ENCODE measurements at places on chromosomes 5 and 9.
A peak's percentile ranks its signal among the peaks of the same experiment; 100 is the strongest.

DNA sequence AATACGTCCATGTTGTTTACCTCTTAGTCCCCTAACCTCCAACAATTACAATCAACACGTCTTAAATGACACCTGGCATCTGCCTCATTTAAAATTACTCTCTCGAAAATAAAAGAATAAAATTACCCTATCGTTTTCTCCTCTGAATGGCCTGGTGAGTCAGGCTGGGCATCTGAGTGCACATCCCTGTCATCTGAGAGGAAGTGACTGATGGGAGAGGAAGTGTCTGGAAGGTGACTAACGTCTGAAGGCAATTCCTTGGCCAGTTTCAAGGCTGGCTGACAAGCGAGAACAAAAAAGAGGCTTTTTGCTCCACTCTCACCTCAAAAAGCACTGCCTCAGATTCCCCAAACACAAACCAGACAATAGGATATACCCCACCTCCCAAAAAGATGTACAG is 57.7 kb downstream of the MAPKAP1 start:
- H3K27me3 ChIP-seq = no peaks in the 10 kb centered on the region
- no peak for DNase-seq
- no peak overlapping the region for H3K27ac ChIP-seq
- no peak overlapping the region for H3K4me3 ChIP-seq
- peaks cover 41% of the 10 kb centered on the region for H3K4me1 ChIP-seq

DNA sequence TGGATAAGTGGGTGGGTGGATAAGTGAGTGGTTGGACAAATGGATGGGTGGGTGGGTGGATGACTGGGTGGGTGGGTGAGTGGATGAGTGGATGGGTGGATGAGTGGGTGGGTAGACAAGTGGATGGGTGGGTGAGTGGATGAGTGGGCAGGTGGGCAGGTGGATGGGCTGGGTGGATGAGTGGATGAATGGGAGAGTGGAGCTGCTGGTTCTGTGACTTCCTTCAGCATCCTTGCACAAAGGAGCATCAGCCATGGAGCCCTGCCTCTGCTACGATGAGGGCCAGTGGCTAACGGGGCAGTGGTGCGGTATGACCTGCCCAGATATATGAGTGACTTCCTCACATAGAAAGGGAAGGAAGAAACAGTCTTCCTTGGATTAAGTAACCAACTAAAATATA is 398.7 kb upstream of the IRX4 start:
- H3K4me1 ChIP-seq = no peaks in the 10 kb centered on the region
- H3K4me3 ChIP-seq = no peak overlapping the region
- no peaks in the 10 kb centered on the region for H3K36me3 ChIP-seq
- H3K27ac ChIP-seq = no peak overlapping the region

DNA sequence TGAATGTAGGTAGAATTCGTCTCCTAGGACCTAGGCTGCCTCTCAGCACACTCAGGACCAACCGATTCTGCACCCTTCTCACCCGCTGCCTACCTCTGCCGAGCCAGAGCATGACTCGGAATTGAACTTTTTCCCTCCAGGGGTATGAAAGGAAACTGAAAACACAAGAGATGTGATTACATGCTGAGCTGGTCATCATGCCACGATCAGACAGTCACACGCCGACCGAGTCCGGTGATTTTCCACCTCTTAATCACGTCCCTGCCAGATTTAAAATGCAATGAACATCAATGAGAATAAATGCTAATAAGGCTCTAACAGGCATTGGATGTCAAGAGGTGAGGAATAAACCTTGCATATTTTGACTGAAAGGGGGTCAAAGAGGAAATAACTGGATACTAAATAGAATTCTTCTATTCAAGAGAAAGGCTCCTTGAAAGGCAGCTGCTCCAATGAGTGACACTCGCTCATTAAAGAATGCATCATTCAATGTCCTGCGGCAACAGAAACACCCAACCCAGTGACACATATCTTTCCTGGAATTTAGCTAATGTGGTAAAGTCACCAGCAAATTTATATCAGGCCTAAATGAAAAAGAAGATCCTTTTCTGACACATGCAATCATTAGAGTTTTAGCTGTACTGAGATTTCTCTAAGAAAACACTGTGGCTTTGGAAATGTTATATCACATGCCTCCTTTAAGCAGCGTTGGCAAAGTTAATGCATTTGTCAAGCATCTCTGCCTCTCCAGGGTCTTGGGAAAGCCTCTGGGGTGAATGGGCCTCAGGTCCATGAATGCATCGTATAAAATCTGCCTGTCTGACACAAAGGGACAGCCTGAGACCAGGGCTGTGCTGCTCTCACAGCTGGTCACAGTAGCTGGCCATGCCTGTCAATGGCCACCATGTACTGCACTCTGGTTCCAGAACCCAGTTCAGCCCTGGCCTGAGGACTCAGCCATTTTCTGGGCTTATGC is 128.7 kb downstream of the SPOCK1 start:
- no peaks in the 10 kb centered on the region for H3K36me3 ChIP-seq
- no peak overlapping the region for H3K4me3 ChIP-seq
- H3K4me1 ChIP-seq = no peaks in the 10 kb centered on the region
- DNase-seq = no peak
- no peaks in the 10 kb centered on the region for H3K27me3 ChIP-seq

- H3K27me3 ChIP-seq = no peaks in the 10 kb centered on the region
- DNase-seq = no peak
- H3K4me1 ChIP-seq = peaks cover 34% of the 10 kb centered on the region
- no peaks in the 10 kb centered on the region for H3K36me3 ChIP-seq
Observed at GRCh38 chr5:72126796-72127195, 19.5 kb downstream of the MAP1B start.

- H3K4me1 ChIP-seq = no peaks in the 10 kb centered on the region
- DNase-seq = no peak
- H3K27me3 ChIP-seq = no peaks in the 10 kb centered on the region
- H3K27ac ChIP-seq = no peak overlapping the region
Observed at GRCh38 chr5:96775050-96775449, 32.7 kb downstream of the ERAP1 start.

GRCh38 chr5:132876020-132876759 is 2.7 kb downstream of the LEAP2 start:
- no peaks in the 10 kb centered on the region for H3K4me1 ChIP-seq
- no peak overlapping the region for H3K4me3 ChIP-seq
- H3K27ac ChIP-seq = no peak overlapping the region
- no peaks in the 10 kb centered on the region for H3K27me3 ChIP-seq
- no peak for DNase-seq
- H3K36me3 ChIP-seq = peaks cover 37% of the 10 kb centered on the region

- no peak for DNase-seq
- H3K36me3 ChIP-seq = no peaks in the 10 kb centered on the region
Observed at GRCh38 chr9:133919253-133920115, 72.6 kb downstream of the VAV2 start.

DNA sequence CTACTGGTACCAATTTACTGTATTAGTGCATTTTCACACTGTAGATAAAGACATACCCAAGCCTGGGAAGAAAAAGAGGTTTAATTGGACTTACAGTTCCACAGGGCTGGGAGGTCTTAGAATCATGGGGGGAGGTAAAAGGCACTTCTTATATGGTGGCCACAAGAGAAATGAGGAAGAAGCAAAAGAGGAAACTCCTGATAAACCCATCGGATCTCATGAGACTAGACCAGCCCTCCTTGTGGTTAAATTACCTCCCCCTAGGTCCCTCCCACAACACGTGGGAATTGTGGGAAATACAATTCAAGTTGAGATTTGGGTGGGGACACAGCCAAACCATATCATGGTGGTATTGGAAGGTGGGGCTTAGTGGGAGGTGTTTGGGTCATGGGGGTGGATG is 56.5 kb upstream of the SPDL1 start:
- no peak overlapping the region for H3K27ac ChIP-seq
- no peak overlapping the region for H3K4me3 ChIP-seq
- no peaks in the 10 kb centered on the region for H3K36me3 ChIP-seq
- no peak for DNase-seq

DNA sequence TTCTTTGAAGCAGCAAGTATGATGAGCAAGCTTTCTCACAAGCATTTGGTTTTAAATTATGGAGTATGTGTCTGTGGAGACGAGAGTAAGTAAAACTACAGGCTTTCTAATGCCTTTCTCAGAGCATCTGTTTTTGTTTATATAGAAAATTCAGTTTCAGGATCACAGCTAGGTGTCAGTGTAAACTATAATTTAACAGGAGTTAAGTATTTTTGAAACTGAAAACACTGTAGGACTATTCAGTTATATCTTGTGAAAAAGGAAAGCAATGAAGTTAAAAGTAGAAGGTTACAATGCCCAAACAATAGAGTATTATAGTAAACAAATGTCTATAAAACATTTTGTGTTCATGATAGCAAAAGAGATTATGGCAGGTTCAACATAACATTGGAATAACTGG is 88.6 kb downstream of the JAK2 start:
- DNase-seq = no peak
- H3K4me1 ChIP-seq = no peaks in the 10 kb centered on the region
- no peak overlapping the region for H3K4me3 ChIP-seq
- no peaks in the 10 kb centered on the region for H3K36me3 ChIP-seq
- no peak overlapping the region for H3K27ac ChIP-seq
- H3K27me3 ChIP-seq = no peaks in the 10 kb centered on the region

DNA sequence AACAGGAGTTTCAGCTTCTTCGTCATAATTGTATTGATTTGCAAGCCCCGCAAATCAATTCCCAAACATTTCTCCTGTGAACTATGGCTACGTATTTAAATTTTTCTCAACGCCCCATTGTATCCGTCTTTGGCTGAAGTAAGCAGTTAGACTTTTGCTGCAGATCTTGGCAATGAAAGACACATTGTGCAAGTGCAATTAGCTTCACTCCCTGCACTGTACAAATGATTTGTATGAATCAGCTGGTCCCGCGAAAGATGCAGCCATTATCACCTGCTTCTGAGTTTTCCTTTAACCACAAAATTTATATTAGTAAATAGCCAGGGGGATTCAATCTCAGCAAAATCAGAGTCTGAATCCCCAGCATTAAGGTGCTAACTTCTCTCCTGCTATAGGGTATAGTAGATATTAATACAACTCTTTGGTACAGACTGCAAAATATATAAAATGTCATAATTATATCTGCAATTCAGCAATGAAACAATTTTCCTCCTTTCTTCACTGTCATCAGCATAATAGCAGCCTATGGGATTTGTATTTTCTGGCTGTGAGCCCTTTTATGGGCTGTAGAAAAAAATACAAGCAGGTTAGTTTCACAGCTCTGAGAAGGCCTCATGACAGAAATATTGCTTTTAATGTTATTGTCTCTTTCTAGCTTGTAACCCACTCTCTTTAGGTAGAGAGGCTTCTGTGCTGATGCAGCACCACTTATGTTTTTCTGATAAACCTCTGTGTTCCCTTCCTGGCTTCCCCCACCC is 68.4 kb upstream of the SMARCA2 start:
- H3K36me3 ChIP-seq = no peaks in the 10 kb centered on the region
- no peaks in the 10 kb centered on the region for H3K4me1 ChIP-seq
- H3K27me3 ChIP-seq = no peaks in the 10 kb centered on the region
- DNase-seq = no peak
- no peak overlapping the region for H3K4me3 ChIP-seq

- H3K4me3 ChIP-seq = no peak overlapping the region
- DNase-seq = no peak
- no peaks in the 10 kb centered on the region for H3K36me3 ChIP-seq
- peaks cover 20% of the 10 kb centered on the region for H3K4me1 ChIP-seq
Observed at GRCh38 chr5:123530728-123531127, 18.8 kb downstream of the CSNK1G3 start.

- no peak for DNase-seq
- no peaks in the 10 kb centered on the region for H3K27me3 ChIP-seq
- H3K4me1 ChIP-seq = peaks cover 61% of the 10 kb centered on the region
- peak overlapping the region; percentile 9 for H3K4me3 ChIP-seq
Observed at GRCh38 chr9:127905004-127905728, 5.8 kb upstream of the ST6GALNAC6 start.

GRCh38 chr9:105950894-105951293 is 256.6 kb downstream of the TMEM38B start:
- H3K36me3 ChIP-seq = no peaks in the 10 kb centered on the region
- no peaks in the 10 kb centered on the region for H3K4me1 ChIP-seq
- H3K27me3 ChIP-seq = no peaks in the 10 kb centered on the region
- H3K4me3 ChIP-seq = no peak overlapping the region
- H3K27ac ChIP-seq = no peak overlapping the region

- no peaks in the 10 kb centered on the region for H3K36me3 ChIP-seq
- peaks cover 45% of the 10 kb centered on the region for H3K4me1 ChIP-seq
- DNase-seq = no peak
- H3K4me3 ChIP-seq = no peak overlapping the region
Observed at GRCh38 chr9:75455444-75455921, 367.2 kb downstream of the OSTF1 start.

DNA sequence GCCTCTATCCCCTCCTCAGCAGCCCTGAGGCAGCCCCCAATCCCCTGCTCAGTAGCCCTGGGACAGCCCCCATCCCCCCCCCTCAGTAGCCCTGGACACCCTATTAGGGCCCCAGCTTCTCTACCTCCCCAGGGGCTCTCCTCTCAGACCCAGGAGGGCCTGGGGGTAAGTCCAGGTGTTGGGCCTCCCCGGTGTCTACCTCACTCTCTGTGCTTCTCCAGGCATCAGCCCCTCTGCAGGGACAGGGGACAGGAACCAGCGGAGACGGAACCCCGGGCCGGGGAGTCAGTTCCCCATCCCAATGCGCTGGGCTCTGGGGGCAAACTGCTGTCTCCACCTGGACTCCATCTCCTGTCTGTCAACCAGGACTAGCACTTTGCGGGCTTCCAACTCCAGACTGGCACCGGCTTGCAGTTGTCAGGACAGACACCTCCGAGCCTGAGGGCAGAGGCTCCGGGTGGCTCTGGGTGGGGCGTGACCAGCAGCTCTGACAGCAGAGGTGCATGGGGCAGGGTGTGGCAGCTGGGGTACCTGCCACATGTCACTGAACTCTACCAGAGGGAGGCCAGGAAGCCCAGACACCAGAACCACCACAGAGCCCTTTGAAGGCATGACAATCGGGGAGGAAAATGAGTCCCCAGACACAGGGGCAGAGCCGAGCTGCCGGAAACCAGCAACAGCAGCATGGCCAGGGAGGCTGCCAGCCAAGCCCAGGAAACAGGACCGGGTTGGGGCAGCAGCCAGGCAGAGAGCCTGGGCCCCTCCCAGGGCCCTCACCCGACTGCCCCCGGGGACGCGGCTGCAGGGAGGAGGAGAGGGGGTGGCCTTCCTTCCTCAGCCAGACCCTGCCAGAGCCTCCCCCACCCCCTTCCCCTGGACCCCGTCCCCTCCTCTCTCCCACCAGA is 17.7 kb upstream of the UBAC1 start:
- no peaks in the 10 kb centered on the region for H3K27me3 ChIP-seq
- DNase-seq = no peak
- no peaks in the 10 kb centered on the region for H3K36me3 ChIP-seq
- H3K4me1 ChIP-seq = peaks cover 8% of the 10 kb centered on the region
- no peak overlapping the region for H3K4me3 ChIP-seq
- no peak overlapping the region for H3K27ac ChIP-seq

DNA sequence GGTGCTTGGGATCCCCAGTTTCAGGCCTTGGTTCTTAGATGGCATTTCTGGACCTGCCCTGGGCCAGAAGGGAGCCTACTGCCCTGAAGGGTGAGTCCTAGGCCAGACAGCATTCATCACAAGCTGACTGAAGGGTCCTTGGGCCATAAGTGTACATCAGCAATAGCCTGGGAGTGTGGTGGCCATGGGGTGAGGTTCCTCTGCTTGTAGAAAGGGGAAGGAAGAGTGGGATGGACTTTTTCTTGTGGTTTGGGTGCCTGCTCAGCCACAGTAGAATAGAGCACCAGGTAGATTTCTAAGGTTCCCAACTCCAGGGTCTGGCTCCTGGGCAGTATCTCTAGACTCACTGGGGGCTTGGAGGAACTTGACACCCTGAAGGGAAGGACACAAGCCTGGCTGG is 95.2 kb upstream of the PHF24 start:
- H3K27ac ChIP-seq = no peak overlapping the region
- no peak for DNase-seq
- H3K4me1 ChIP-seq = no peaks in the 10 kb centered on the region

Measured in vagina (tissue), 2 donors.